ENCODE measurements at places on chromosomes 13 and 19. TPM values are rescaled to one million over a fixed set of nuclear protein-coding genes. Genes with fewer than 3 reads are reported as not detected.
A peak's percentile ranks its signal among the peaks of the same experiment; 100 is the strongest.

DNA sequence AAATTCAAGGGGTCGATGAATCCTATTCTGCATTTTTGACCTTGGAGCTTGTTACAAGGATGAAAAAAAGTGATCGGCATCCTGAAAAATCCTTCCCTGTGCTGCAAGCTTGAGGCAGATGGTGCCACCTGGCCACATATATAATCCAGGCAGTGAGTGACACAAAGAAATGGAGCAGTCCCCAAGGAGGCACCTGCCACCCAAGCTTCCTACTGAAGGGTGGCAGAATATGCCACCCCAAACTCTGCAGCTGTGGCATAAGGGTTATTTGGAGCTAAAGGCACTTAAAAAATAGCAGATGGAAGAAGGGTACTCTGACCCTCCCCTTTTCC is 15.4 kb downstream of the TMEM272 start:
- no peak for DNase-seq

The LGI4 gene
- not detected for total RNA-seq

The SIGLEC10 gene
- total RNA-seq: not detected

DNA sequence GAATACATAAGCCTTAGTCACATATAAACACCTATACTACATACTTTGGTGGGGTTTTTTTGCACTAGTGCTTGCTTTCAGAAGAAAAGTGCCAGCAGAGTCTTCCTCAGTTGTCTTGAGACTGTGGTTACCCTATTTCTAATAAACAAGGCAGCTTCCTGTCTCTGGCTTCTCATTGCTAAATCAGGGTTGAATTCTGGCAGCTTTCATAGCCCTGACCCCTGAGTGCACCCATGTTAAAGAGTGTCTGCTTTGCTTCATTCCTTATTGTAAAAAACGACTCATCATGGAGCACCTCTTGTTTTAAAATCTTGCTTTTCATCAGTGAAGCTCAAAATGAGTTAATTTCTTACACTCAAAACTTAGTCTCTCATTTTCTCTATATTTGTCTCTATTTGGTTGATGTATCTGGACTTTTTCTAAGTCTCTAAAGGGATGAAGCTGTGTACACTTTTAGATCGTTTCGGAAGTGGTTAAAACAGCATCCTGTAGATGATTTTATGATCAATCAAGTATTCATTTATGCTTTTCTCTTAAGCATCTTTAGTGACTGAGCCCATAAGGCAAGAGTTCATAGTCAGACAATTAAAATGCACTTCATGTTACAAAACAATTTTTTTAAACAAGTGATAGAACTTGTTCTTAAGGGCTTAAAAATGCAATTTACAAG is 72.1 kb downstream of the KLF12 start:
- DNase-seq: no peak

The CGB5 gene
- 35.7 TPM for total RNA-seq

The DPF1 gene
- 5.3 TPM for total RNA-seq

DNA sequence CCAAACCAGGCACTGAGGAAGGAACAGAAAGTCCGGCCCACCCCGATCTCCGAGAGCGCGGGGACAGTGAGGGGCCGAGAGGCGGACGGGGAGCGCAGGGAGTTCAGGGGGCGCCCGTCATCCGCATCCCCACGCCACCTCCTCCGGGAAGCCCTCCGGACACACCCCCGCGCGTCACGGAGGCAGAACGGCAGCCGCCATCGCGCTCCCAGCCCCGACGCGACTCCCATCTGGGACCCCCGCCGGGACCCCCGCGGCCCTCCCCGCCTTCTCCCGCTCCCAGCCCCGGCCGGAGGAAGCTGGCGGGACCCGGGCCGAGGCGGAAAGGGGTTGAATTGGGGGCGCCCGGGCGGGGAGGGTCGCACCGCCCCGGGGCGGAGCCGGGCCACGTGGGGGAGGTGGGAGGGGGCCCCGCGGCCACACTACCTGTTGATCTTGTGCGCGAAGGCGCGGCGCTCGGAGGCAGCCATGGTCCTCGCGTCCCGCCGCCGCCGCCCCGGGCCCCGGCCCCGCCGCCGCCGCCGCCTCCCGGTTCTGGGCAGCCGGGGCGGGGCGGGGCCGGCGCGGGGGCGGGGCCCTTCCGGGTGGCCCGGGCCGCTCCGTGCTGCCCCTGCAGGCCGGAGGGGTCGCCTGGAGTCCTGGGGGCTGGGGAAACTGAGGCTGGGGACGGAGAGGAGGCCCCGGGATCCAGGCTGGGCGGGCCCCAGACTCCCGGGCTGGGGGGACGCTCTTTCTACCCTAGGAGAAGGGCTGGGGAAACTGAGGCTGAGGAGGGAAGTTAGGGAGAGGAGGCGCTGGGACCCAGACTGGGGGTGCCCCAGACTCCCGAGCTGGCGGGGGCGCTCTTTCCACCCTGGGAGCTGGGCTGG is at the start of gene DOCK6:
Gene DOCK6, minus strand, starts transcription at position 554 of the 869 bp plus-strand sequence. Its CDS starts 84 bp downstream, at position 470.
- DNase-seq: peak; percentile 49

The PKN1 gene
- 59.2 TPM for total RNA-seq

GRCh38 chr13:80217614-80218456 is 123.1 kb downstream of the SPRY2 start:
- peak; percentile 58 for DNase-seq

The ARHGAP33 gene
- total RNA-seq: 9.0 TPM

DNA sequence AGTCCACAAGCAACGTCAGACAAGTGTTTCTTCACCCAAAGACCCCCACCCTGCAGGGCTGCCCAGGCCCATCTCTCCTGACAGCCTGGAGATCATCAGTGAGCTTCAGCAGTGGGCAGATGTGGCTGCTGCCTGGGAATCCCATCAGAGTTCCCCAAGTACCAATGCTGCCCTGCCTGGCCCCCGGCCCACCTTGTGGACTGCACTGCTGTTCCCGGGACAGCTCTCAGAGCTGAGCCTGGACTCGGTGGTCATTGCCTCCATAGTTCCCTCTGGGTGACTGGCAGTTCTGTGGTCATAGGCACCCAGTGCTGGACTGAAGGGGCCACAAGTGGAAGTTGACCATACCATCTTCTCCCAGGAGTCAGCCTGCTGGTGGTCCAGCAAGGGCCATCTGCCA is 24.5 kb upstream of the ZNF492 start:
- no peak for DNase-seq

The RNF225 gene
- not detected for total RNA-seq

- no peak for DNase-seq
Measured at GRCh38 chr13:54373211-54373610, 1344.6 kb downstream of the OLFM4 start.

DNA sequence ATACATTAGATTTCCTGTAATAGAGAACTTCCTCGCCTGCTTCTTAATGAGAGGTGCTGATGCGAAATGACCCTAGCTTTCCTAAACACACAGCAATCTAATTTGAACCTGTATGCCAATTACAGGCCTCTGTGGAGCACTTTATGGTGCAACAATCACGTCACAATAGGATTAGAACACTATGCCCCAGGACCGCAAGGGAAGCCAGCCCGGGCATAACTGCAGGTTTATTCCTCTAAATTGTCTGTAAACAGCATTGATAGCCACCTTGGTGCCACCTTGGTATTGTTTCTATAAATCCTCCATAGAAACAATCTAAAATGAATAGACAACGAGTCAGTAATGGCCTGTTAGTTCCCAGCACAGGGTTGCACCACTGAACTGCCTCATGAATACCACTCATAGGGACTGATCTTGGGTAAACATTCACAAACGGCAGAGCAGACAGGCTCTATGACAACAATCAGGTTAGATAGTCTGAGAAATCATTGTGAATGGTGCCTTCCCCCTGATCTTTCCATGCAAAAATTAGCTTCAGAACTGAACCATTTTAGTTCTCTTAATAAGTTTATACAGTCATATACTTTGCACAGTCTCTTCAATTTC is 182.5 kb upstream of the OBI1 start:
- no peak for DNase-seq

The PRR22 gene
- 2.7 TPM for total RNA-seq

- no peak for DNase-seq
Measured at GRCh38 chr19:41845051-41845590, 279 bp downstream of the DMRTC2 start.

DNA sequence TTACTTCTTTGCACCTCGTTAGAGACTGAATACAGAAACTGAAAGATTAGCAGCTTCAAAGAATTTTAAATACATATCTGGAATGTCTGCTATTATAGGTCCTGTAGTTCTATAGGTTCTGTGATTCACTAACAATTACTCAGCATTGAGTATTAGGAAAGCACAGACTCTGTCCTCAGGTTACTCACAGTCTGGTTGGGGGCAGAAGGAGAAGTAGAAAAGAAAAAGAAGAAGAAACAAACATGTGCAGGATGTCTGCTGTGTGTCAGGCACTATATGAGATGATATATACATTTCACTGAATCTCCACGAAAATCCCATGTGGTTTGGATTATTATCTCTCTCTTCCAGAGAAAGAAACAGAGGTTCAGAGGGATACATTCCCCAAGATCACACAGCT is 40.1 kb downstream of the SERTM1 start:
- no peak for DNase-seq

DNA sequence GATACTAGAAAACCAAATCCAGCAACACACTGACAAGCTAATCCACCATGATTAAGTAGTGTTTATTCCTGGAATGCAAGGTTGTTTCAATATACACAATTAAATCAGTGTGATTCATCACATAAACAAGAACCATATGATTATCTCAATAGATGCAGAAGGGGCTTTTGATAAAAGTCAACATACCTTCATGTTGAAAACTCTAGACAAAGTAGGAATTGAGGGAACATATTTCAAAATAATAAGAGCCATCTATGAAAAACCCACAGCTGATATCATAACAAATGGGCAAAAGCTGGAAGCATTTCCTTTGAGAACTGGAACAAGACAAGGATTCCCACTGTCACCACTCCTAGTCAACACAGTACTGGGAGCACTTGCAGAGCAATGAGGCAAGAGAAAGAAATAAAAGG is 213.6 kb upstream of the CSNK1A1L start:
- DNase-seq: no peak
